ENCODE measurements at places on chromosomes 11 and 22. TPM values are rescaled to one million over a fixed set of nuclear protein-coding genes. Genes with fewer than 3 reads are reported as not detected.

Gene KCNK7
- polyA plus RNA-seq = not detected

DNA sequence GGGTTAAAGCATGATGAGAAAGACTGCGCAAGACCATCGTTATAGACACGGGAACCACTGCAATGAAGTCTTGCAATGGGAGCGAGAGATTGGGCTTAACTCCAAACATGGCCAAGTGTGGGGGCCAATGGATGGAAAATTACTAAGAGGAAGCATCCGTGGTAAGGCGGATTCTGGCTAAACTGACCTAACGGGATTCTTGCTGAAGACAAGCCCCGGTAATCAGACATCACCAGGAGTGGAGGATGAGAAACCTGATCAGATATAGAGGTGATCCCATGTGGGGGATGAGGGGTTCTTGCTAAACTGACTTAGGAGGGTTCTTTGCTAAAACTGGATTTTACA lies 5.8 kb upstream of the SYNGR1 start:
- DNase-seq = no peak

- no peak for DNase-seq
Measured at GRCh38 chr11:67699521-67699920, 25.1 kb upstream of the ALDH3B2 start.

Gene BAD
- 54.5 TPM for polyA plus RNA-seq

DNA sequence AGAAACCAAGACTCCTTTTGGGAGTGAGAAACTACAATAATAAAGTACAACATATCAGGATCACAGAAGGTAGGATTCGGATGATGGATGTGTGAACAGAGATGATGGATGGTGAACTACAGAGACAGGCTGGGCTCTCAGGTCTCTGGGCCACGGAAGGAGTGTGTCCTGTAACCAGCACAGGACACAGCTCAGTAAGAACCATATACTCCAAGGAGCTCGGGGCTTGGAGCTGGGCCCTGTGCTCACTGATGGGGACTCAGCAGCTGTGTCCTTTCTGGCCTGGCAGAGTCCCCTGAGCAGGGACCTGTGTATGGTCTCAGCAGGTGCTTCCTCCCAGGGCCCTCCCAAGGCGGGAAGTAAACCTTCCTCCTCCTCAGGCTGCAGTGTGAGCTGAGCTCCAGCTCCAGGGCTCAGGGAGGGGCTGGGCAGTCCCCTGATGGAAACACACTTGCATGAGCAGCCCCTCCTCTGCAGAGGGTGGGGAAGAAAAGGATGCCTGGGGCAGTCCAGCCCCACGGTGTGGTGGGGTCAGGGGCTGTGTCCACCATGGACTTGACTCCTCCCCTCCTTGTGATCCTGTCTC lies 39.8 kb upstream of the TOP3B start:
- peak; percentile 19 for DNase-seq

Gene MMP10
- not detected for polyA plus RNA-seq

- peak; percentile 44 for DNase-seq
Measured at GRCh38 chr22:35231585-35232084, 25.7 kb upstream of the HMGXB4 start.

Gene IGSF22
- 2.2 TPM for polyA plus RNA-seq

- no peak for DNase-seq
Measured at GRCh38 chr22:36232715-36233401, 6.5 kb downstream of the APOL2 start.

DNA sequence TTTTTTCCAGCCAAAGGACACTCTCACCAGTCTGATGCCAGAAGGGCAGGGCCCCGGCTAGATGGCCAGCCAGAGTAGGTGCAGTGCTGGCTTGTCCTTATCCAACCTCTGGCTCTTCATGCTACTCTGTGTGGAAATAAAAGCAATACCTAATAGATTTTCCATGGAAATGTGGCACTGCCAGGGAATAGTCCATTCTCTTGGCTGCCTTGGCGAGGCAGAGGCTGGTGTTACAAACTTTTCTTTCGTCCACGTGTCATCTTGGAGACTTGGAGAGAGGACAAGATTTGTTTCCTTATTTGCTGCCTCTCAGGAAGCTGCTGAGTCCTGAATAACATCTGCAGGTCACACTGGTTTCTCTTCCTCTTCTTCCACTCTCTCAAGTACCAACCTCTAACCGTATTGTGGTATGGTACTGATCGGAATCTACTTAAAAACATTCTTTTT lies 17.2 kb upstream of the C1QTNF4 start:
- peak; percentile 45 for DNase-seq

DNA sequence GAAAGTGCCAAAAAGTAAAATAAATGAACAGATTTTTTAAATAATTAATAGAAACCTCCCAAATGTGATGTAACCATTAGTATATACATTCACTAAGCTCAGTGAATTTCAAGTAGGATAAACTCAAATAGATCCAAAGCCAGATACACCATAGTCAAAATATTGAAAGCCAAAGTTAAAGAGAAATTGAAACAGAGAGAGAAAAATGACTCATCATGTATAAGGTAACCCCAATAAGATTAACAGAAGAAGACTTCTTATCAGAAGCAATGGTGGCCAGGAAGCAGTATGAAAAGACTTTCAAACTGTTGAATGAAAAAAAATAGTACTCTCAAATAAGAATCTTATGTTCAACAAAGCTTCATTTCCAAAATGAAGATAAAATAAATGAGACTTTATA lies 70.5 kb downstream of the LUZP2 start:
- no peak for DNase-seq

Gene LRRC4C
- not detected for polyA plus RNA-seq

DNA sequence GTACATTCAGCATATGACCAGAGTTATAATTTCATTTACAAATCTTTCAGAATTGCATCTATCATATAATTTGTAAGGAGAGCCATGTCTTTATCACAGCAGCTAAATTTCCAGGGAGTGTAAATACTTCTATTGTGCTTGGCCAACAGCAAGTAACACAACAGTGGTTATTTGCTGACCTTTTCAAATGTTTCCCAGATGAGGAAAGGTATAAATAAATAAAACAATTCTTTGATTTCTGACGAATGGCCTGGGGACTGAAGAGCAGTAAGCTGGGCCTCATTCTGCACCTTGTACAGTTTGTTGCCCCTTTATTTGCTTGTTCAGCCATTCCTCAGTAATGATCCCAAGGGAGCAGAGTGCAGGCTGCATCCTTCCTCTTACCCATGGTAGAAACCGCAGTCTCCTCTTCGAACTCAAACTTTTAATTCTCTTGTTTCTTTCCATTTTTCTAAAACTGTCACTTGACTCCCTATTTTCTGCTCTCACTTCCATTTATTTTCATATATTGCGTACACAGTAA lies 132.8 kb downstream of the DDX10 start:
- no peak for DNase-seq

- DNase-seq = no peak
Measured at GRCh38 chr11:88193278-88193677, 18.0 kb upstream of the RAB38 start.

- DNase-seq = no peak
Measured at GRCh38 chr22:29587938-29588699, 7.2 kb upstream of the NIPSNAP1 start.

Gene MMP7
- not detected for polyA plus RNA-seq

- no peak for DNase-seq
Measured at GRCh38 chr11:118846181-118846935, 37.3 kb upstream of the CXCR5 start.

DNA sequence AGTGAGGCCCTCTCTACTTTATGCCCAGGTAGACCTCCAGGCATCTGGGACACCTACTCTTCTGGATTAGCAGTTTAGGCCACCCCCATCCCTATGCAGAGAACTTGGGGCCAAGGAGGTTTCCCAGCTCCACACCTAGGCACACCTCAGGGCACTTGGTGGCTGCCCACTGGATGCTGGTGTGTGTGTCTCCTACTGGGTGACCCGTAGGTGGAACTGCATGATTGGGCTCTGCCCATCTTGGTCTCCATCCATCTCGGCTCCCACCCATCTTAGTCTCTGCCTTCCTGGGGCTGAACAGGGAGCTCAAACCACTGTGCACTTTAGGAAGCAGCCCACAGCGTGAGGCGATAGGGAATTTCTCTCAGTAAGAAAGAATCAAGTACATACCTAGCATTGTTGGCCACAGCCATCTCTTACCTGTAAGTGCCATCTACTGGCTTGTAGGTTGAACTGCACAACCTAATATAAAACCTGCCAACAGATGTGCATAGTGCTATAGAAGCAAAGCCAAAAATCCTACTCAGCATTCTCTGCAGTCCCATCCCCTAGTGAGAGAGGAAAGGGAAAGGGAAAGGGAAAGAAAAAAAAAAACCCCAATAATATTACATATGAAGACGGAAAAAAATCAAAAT lies 61.6 kb upstream of the PTPN5 start:
- no peak for DNase-seq

Gene GAL3ST1
- polyA plus RNA-seq = 0.65 TPM

DNA sequence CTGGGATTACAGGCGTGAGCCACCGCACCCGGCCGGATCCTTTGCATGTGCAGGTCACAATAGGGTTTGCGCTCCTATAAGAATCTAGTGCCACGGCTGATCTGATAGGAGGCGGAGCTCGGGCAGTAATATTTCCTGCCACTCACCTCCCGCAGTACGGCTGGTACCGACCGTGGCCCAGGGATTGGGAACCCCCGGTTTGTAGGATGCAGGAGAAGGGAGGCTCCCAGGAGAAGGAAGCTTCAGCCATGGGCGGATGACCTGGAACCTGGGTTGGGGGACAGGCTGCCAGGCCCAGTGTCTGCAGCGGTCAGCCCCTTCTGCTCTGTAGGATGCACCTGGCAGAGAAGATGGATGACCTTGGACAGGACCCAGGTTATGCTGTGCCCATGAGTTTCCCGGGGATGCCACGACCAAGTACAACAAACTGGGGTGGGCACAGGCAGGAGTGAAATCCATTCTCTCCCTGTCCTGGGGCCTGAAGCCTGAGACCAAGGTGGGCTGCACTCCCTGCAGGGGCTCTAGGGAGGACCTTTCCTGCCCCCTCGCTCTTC lies 818.9 kb downstream of the BRD1 start:
- no peak for DNase-seq

Gene BCR
- polyA plus RNA-seq = 3.7 TPM

DNA sequence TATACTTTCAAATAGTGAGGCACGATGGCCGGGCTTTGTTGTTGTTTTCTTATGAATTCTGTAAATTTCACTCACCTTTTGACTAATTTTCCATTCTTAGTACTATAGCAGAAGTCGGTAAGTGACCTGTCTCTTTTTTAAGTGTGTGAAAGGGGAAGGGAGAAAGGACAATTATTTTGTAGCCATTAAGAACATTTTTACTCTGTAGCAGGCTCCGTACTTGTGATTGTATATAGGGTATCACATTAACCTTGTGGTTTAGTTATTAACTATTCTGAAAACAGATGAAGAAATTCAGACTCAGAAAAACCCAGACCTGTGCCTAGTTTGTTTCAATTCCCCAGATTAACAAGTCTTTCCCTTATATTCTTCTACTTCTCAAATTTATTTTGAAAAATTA lies 78.7 kb downstream of the CASP12 start:
- DNase-seq = no peak

Gene KRTAP5-1
- polyA plus RNA-seq = not detected

DNA sequence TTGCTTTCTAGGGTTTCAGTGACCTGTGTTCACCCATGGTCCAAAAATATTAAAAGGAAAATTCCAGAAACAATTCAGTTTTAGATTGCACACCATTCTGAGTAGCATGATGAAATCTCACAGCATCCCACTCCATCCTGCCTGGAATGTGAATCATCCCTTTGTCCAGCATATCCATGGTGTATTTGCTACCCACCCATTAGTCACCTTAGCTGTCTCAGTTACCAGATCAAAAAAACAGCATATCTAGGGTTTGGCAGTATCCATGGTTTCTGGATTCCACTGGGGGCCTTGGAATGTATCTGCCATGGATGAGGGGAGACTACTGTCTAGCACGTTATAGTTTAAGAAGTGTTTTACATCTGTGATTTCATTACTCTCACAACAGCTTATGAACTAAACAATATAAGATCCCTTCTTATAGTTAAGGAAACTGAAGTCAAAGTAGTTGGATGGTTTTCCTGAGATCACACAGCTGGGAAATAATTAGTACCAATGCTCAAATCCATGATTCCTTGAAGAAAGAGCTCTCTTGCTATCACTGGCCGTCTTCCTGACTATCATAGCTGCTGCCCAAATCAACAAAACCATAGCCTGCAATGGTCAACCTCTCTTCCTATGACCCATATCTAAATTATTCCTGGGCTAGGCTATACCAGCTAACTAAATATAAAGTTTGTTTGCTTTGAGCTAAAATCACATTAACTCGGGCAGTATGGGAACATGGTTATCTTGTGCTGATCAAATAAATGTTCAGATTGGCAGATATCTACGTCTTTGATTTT lies 122.6 kb downstream of the MICAL2 start:
- no peak for DNase-seq

Gene MS4A6A
- 1.5 TPM for polyA plus RNA-seq

Gene KRTAP5-10
- polyA plus RNA-seq = not detected

Gene LAYN
- polyA plus RNA-seq = not detected

DNA sequence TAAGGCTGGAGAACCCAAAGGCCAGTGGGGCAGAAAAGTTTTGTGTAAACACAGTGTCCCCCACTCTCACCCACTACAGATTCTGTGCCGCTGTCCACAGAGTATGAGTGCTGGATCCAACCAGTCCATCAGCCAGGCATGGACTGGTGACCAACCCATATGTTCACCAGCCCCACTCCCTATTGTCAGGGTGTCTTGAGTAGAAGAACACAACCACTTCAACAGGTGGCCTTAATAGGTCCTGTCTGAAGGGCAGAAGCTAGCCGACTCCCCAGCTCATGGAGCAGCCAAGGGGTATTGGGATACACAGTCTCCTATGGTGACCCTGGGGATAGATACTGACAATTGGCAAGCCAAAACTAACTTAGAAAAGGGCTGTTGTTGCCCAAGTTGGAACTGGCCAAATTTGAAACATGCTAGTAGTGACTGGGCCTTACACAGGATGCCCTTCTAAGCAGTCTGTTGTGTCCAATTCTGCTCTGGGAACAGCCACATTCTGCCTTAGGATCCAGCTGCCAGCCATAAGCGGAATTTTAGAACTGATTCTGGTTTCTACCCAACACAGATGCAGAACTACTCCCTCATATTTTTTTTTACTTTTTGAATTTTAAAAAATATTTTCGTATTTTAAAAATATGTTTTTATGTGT lies 19.8 kb upstream of the PGM2L1 start:
- DNase-seq = no peak

GRCh38 chr11:2462986-2463765 lies 18.4 kb downstream of the KCNQ1 start:
- DNase-seq = peak; percentile 41

Gene FAU
- 1,457 TPM for polyA plus RNA-seq

Gene CHCHD10
- polyA plus RNA-seq = 65.9 TPM

GRCh38 chr11:74680035-74680671 lies 51.1 kb downstream of the CHRDL2 start:
- DNase-seq = no peak

Measured in naive B cell (primary cell).